H4 (cell line): ENCODE measurements at places on chromosomes 13 and 19. TPM values are rescaled to one million over a fixed set of nuclear protein-coding genes. Genes with fewer than 3 reads are reported as not detected.

The CYP4F3 gene
- 0.08 and 0.17 TPM in 2 replicates for total RNA-seq

The GPR183 gene
- 0.14 and 0.17 TPM in 2 replicates for total RNA-seq

The ANKLE1 gene
- total RNA-seq, result 0.06 TPM in 1 of 2 replicates, not detected in the other

The DCUN1D2 gene
- 4.5 and 19.6 TPM in 2 replicates for total RNA-seq

DNA sequence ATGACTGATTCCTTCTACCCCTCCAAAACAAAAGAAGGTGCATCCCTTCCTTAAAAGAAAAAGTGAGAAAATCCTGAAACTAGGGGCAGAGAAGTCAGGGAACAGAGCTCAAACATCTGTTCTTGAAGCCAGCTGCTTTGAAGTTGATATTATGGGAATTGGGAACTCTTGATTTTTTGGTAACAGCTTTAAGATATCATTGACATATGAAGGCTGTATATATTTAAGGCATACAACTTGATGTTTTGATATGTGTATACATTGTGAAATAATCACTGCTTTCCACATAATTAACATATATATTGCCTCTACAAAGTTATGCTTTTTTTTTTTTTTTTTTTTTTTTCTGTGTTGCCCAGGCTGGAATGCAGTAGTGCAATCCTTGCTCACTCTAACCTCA is 117.1 kb downstream of the AKAP11 start:
- DNase-seq, result no peak
